ENCODE measurements at places on chromosomes 16 and 17.

DNA sequence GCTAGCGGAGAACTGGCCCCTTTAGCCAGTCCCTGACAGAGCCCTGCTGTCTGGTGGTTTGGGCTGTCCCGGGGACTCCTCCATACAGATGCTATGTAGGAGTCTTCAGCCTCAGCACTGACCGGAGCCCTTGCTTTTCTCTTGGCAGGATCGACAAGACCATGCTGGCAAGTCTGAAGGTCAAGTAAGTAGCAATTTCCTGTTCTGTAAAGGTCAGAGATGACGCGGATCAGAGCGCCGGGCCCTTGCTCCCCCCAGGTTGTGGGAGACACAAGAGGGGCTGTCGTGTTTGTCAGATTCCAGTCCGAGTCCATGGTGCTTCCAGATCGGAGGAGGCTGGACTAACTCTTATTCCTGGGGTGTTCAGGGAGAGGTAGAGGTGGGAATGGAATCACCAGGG lies 4.1 kb downstream of the RAP1GAP2 start:
- no peak for DNase-seq

GRCh38 chr17:70539132-70539924 lies 370.0 kb downstream of the KCNJ2 start:
- no peak for DNase-seq

GRCh38 chr16:75234856-75235696 lies 16.3 kb downstream of the CTRB1 start:
- DNase-seq = no peak

DNA sequence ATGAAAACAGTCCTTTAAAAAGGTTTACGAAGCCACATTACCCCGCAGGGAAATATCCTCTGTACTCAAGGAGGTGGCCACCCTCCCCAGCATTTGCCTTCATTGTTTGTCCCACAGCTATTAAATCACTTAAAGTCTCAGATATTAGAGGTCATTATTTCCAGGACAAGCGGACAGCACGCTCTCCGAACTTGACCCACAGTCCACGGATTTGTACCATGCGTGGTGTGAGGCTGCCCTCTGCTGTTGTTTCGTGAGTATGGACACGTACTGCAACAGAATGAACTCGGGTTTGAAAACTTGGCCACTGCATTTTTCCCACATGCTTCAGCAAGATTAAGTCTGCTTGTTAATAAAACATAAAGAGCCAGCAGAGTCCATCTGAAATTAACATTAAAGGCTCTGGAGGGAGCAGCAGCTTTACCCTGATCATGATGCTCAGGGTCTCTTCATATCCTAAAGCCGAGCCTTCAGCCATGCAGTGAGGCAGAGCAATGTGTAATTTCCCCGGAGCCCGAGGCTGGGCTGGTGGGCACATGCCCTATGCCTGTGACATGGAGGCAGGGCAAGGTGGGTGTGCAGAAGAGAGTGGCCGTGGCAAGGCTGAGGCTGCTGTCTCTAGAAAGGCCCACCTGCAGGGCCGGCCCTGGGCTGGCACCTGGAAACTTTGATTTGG lies 19.7 kb downstream of the MEAK7 start:
- no peak for DNase-seq

DNA sequence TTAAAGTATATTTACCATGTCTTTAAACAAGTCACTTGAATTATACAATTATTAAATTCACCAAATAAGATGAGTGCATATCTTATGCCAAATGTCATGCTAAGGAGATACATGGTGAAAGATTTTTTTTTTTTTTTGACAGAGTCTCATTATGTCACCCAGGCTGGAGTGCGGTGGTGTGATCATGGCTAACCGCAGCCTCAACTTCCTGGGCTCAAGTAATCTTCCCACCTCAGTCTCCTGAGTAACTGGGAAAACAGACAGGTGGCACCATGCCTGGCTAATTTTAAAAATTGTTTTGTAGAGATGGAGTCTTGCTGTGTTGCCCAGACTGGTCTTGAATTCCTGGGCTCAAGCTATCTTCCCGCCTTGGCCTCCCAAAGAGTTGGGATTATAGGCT lies 149.0 kb upstream of the GOT2 start:
- no peak for DNase-seq

GRCh38 chr16:30561089-30561816 lies 3.1 kb upstream of the ZNF764 start:
- no peak for DNase-seq

GRCh38 chr16:35215287-35215686 lies 1755.9 kb downstream of the TP53TG3F start:
- no peak for DNase-seq

GRCh38 chr17:3659541-3660111 lies 8.8 kb downstream of the TAX1BP3 start:
- no peak for DNase-seq

DNA sequence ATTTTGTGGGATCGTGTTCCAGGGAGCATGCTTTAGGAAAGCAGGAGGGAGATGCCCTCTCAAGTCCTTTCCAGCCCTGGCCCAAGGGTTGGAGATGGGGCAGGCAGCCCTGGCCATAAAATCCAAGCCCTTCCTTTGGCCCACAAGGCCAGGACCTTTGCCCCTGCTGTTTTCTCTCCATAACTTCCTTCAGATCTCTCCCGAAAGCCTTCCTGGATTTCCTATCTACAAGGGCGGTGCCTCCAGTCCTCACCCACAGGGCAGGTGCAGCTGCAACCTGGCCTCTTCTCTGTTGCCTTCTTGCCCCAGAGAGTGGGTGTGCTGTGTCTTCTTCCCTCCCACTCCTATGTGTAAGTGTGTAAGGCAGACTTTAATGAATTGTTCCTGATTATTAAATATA lies 8.5 kb upstream of the PDP2 start:
- no peak for DNase-seq

- DNase-seq = no peak
These were observed 344.6 kb downstream of the SOX9 start for GRCh38 chr17:72465191-72466024.

- no peak for DNase-seq
These were observed 14.3 kb downstream of the PIEZO1 start for GRCh38 chr16:88770461-88771293.

- DNase-seq = no peak
These were observed 36.6 kb upstream of the EMP2 start for GRCh38 chr16:10616756-10617640.

- no peak for DNase-seq
These were observed 6.0 kb upstream of the RHBDL3 start for GRCh38 chr17:32259586-32259985.

- DNase-seq = no peak
These were observed 168.2 kb upstream of the IRX6 start for GRCh38 chr16:55155815-55156214.

GRCh38 chr17:21285164-21286065 lies 904 bp downstream of the MAP2K3 start:
- no peak for DNase-seq

DNA sequence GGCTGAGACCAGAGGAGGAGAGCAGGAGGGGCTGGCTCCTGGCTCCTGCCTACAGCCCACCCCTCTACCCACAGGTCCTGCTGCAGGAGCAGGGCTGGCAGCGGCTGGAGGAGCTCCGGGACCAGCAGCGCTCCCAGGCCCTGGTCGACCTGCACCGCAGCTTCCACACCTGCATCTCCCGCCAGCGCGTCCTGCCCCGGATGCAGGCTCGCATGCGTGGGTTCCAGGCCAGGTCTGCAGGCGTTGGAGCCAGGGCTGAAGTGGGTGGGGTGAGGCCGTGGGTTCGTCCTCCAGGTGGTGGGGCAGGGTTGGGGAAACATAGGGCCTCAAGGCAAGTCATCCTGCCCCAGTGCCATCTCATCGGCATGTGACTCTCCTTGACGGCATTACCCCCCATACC lies 18.2 kb downstream of the MYO15B start:
- no peak for DNase-seq

DNA sequence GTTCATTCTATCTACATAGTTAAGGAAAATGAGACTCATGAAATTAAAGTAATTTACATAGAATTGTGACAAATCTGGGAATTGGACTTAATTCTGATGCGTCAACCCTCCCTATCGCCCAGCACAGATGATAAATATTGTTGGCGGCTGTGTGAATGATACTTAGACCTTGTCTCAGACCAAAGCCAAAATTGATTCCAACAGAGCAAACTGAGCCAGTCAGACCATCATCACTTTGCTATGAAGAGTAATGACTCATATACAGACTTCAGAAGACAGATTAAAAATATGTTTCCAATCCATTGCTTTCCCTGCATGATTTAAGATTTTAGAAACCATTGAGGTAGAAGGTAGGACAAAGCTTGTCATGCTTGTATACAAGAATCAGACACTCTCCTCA lies 1156.7 kb upstream of the CDH8 start:
- DNase-seq = no peak

- no peak for DNase-seq
These were observed 81.5 kb downstream of the CA4 start for GRCh38 chr17:60231234-60231633.

DNA sequence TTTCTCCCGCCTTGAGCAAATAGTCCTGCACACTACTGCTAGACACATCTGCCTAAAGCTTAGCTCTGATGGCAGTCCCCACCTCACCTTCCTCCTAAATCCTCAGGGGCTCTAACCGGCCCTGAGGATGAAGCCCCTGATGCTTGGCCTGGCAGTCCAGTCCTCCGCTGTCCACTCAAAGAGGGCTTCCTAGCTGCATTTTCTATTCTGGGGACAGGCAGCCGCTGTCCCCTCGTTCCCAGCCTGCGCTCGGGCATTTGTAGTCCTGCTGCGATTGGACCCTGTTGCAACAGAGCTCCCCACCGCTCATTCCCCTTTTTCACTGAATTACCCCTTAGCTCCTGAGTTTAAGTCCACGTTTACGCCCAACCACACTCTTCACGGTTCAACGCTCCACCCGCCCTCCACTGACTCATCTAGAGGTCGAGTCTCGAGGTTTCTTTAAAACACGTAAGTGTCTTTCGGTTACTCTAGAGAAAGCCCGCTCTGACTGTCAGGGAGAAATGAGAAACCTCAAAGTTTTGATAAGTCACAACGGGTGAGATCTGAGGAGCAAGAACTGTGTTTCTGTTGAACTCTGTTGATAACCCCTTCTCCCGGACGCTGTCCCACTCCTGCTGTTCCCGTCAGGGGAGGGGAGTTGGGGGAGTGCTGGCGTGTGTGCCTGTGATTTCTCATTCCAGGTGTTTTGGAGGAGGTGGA lies 4.5 kb downstream of the CCR7 start:
- peak; percentile 71 for DNase-seq

Data from T-helper 22 cell (primary cell).